Fibroblast of the aortic adventitia (primary cell): ENCODE measurements at places on chromosomes 2 and 18.
A peak's percentile ranks its signal among the peaks of the same experiment; 100 is the strongest.

GRCh38 chr2:80257450-80257849, 47.1 kb downstream of the LRRTM1 start:
- DNase-seq = no peak

DNA sequence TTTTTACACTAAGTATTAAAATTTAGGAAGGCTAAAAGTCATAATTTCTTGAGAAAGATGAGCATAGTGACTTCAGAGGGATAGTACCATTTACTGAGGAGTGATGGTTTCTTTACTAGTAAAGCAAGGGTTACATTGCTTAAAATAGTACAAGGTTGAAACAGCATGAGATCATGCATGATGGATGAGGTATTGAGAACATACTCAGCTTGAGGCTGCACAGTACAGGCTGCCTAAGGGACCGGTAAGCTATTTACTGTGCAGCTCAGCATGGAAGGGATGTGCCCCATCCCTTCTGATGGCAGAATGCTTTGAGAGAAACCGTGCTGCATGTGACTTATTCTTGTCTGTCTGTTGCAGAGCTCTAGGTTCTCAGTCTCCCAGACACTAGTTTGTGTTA, 122.1 kb downstream of the EML6 start:
- DNase-seq = peak; percentile 20

DNA sequence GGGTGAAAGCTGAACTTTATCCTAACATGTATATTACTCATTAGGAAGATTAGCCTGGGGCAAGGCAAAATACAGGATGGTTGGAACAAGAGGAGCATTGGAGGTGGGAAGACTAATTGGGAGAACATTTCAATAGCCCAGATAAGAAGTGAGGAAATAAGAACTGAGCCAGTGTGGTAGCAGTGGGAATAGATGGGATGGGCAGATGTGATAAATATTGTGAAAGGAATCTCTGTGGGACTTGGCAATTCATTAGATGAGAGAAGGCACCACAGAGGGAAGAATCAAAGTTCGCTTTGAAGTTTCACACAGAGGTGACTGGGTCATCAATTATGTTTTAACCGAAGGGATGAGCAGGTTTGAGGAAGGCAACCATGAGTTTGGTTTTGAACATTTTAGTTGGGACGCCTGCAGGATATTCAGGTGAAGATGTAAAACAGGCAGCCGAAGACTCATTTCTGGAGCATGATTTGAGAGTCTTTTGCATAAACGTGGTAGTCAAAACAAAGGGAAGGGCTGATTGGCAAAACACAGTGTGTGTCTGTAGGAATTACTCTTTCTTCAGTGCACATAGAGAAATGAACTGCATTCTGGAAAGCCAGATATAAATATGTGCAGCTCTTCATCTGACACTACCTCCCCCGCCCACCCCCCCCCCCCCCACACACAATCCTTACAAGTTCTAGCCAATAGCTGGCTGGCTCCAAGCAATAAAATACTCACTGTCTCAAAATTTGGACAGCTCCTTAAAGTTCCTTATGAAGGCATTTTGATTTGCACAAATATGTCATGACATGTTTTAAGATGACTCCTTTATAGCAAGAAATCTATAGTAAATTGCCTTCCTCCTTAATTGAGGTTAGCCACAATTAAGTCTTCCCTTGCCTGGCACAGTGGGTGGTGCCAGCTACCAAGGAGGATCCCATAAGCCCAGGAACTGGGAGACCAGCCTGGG, 1.9 kb upstream of the SLC1A4 start:
- peak; percentile 45 for DNase-seq

DNA sequence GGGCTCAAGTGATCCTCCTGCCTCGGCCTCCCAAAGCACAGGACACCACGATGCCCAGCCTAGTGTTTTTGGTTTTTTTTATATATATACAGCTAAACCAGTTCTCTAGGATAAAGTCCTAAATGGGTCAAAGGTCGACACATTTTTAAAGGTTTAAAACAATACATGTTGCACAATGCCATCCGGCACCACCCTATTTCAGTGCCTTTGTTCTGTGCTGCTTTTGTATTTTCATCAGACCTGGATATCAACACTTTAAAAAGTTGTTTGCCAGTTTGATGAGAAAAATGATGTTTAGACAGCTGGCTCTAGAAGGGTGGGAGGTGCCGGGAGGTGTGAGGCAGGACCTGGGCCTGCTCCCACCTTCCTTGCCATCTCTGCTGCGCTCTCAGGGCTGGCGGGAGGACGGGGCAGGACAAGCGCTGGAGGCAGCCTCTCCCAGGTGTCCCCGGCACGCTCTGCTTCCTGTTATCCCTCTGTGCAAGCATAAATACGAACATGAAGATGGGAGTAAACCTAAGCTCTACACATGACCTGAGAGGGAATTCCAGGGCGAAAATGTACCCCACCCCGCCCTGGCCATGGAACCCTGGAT, 103.7 kb downstream of the HS6ST1 start:
- no peak for DNase-seq
